Vagina (tissue), 2 donors: ENCODE measurements at places on chromosomes 5 and 9. TPM values are rescaled to one million over a fixed set of nuclear protein-coding genes. Genes with fewer than 3 reads are reported as not detected.

DNA sequence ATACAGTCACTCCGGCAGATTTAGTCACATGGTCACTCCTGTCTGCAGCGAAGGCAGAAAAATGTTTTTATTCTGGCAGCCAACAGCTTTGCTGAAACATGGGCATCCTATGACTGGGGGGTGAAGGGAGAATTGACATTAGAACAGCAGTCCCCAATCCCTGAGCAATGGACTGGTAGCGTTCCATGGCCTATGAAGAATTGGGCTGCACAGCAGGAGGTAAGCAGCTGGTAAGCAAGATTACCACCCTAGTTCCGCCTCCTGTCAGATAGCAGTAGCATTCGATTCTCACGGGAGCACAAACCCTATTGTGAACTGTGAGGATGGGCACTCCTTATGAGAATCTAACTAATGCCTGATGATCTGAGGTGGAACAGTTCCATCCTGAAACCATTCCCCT, 93.1 kb upstream of the FTMT start:
- DNase-seq: no peak

The PCA3 gene
- total RNA-seq: not detected

DNA sequence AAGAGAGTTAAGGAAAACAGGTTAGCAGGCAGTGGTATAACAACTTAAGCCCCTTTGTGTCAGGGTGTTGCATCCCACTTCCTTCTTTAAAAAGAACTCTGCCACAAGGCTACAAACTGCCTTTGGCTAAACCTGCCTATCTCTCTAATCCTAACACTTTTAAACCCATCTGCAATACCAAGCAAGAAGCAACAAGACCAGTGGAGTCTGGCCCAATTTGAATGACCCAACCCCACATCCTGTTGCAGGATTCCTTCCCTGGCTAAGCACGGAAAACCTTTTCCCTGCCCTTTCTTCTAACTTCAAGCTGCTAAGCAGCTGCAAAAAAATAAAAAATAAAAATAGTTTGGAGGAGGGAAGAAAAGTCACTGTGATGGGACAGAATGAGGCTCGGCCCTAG, 27.1 kb downstream of the ABCA1 start:
- no peak for DNase-seq

DNA sequence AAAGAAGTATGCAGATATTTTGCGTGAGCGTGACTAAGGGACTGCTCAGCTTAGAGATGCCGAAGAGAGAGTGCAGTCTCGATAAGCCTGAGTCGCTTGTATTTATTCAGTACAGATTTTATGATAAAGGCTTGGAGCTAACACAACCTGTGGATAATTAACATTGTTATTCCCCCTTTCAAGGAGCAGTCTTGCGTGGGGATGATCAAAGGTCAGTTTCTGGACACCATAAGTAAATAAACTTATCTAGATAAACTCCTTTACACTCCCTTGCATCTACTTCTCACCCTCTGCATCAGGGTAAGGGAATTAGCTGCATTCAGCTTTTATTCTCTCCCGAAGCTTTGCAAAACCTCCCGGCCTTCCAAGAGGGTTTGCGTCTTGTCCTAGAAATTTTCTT, 357.8 kb upstream of the ST8SIA4 start:
- DNase-seq: no peak

The PCDHGB4 gene
- 10.3 TPM for total RNA-seq
